CD8-positive, alpha-beta T cell (primary cell): ENCODE measurements at places on chromosomes 3 and 15. TPM values are rescaled to one million over a fixed set of nuclear protein-coding genes. Genes with fewer than 3 reads are reported as not detected.

Gene LRRC31
- total RNA-seq, result not detected

Gene SCN5A
- total RNA-seq, result 0.03 TPM

Gene C3orf85
- total RNA-seq, result not detected

Gene FGD5
- total RNA-seq, result not detected

Gene PYGO1
- total RNA-seq, result not detected

Gene TMEM39A
- total RNA-seq, result 67.8 TPM

Gene ALDH1A2
- not detected for total RNA-seq

Gene PPARG
- not detected for total RNA-seq

Gene SLC30A4
- total RNA-seq, result 2.0 TPM
